Progenitor cell of endocrine pancreas (in vitro differentiated cells): ENCODE measurements at places on chromosomes 1 and 21.
A peak's percentile ranks its signal among the peaks of the same experiment; 100 is the strongest.

DNA sequence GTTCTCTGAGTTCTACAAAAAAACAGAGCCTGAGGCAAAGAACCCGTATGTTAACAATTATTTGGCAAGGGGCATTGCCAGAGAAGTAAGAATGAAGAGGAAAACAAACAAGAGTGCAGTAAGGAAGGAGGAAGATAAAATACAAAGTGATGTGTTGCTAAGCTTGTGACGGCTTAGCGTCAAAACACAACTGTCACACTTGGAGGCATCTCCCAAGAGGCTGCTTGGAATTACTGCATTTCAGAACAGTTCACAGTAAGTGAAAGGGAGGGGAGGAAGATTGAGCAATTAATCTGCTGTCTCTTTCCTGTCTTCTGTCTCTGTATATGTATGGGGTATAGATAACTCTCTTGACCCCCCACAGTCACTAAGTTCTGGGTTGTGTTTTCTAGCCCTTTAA, 1017.0 kb upstream of the TMPRSS15 start:
- DNase-seq, result no peak

GRCh38 chr1:20172033-20172590, 13.8 kb upstream of the UBXN10 start:
- no peak for DNase-seq

DNA sequence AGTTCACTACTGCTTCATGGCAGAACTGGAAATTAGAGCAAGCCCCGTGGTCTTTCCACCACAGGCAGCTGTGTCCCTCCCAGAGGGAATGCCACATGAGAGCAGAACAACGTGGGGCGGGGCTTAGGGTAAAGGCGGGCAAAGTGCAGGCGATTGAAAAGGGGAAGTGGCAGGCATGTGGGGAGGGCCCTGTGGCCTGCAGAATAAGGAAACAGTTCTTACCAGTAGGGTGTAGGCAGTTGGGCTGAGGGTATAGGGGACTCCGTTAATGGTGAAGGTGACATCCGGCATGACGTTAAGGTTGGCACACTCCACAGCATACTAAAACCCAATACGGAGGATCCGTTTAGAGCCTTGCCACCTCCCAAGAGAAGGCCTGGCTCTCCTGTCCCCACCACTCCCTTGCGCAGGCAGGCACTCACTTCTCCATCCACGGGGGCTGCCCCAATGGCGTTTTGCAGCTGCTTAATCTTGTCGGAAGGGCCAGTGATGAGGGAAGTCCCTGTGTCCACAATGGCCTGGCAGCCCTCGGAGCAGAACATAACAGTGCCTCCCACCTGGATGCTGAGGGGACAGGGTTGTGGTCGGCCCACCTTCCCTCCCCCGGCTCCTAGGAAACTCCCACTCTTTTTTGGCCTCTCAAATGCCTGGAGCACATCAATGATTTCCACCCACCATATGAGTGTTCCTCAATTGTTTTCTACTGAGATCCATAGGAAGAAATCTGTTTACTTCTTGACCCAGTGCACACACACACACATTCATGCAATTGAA, 9.1 kb upstream of the RAB7B start:
- no peak for DNase-seq

GRCh38 chr1:211703812-211704537, 28.6 kb upstream of the NEK2 start:
- DNase-seq, result no peak

GRCh38 chr1:174118751-174119150, 40.6 kb upstream of the RABGAP1L start:
- no peak for DNase-seq

DNA sequence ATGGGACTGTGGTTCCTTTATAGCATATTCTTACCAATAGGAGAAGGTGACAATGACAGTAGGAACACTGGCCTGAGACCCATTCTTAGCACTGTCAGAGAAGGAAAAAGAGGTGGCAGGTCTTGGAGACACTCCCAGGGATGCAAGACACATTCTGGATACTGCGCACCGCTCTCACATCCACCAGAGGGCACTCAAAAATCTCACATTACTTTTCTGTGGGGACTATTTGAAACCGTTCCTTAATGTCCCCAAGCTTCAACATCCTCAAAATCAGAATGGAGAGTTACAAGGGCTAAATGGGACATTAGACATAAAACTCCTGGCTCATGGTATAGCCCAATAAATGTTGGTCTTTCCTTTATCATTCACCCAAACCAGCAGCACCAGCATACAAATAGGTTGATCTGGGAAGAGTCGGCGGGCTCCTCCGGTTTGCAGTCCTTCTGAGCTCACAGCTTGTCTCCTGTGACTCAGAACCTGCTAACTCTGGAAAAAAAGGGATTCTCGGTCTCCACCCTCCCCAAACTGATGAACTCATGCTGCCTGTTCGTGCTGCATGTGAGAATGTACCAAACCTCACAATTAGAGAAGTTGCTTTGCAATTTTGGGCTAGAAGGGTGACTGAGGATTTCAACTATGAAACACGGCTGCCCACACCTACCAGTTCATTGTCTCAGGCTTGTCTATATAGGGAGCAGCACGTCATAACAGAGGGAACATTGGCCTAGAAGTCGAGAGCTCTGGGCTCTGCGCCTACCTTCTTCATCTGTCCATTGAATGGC, 40.2 kb downstream of the IL12RB2 start:
- DNase-seq, result peak; percentile 12

DNA sequence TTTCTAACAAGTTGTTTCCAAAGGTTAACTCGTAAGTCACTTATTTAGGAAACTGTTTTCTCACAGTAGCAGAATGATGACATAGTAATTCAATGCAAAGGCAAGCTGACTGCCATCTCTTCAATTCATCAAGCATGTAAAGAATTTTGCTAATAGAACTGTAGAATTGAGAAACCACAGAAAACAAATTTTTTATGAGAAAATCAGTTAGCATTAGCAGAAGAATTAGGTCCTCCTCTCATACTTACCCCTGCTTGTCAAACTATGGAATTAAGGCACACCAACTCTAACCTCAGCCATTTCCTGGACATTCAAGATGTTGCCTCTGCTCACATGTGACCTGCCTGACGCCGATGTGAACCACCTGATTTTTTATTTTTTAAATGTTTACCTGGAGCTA, 115.2 kb downstream of the LRRC40 start:
- DNase-seq, result no peak

GRCh38 chr1:197902131-197902453, 338 bp upstream of the C1orf53 start:
- no peak for DNase-seq

- no peak for DNase-seq
These were observed 176.4 kb upstream of the PALMD start for GRCh38 chr1:99469550-99469971.

GRCh38 chr1:223180731-223181321, 37.8 kb upstream of the TLR5 start:
- no peak for DNase-seq

GRCh38 chr1:1760345-1760650, 18.0 kb downstream of the NADK start:
- no peak for DNase-seq

GRCh38 chr1:59393211-59394180, 96.6 kb downstream of the FGGY start:
- DNase-seq, result no peak

DNA sequence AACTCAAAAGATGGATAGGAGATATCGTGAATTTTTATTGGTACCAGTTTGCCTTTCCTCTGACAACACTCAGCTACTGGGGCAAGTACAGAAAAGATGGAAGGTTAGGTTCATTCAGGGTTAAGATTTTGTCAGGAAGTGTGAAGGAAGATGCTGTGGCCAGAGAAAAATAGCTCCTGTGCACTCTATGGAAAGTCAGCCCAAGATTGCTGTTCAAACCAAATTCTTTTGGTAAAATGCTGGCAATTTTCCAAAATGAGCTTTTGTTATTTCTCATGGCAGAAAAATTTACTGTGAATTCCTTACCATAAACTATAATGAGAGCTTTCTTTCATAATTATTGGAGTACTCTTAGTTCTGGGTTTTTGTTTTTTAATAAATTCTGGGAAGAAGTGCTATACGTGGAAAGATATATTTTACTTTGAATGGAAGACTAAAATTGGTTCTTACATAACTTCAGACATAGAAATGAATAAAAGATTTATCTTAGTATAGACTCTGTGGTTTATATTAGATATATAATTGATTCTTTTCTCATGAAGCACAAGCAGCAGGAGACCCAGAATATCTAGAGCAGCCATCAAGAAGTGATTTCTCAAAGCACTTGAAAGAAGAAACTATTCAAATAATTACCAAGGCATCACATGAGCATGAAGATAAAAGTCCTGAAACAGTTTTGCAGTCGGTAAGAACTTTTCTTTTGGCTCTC, 112.2 kb downstream of the USP25 start:
- no peak for DNase-seq

- no peak for DNase-seq
These were observed 1.8 kb downstream of the HHIPL2 start for GRCh38 chr1:222546091-222546490.

- DNase-seq, result no peak
These were observed 23.4 kb downstream of the ROR1 start for GRCh38 chr1:63797056-63797726.
